ENCODE measurements at places on chromosomes 2 and 18. TPM values are rescaled to one million over a fixed set of nuclear protein-coding genes. Genes with fewer than 3 reads are reported as not detected.

PRKAG3 gene
- total RNA-seq, result not detected

GRCh38 chr18:26745288-26746181 lies 120.0 kb downstream of the AQP4 start:
- no peak for DNase-seq

DNA sequence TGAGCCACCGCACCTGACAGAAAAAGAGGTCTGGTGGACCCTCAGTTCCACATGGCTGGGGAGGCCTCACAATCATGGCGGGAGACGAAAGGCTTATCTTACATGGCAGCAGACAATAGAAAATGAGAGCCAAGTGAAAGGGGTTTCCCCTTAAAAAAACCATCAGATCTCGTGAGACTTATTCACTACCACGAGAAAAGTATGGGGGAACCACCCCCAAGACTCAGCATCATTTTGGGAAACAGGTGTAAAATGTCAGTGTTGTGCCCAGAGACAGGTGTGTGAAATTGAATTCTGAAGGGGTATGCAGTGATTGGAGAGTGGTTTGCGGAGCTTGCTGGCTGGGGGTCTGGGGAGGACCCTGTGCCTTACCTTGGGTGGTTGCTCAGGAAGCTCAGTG lies 4.6 kb upstream of the D2HGDH start:
- no peak for DNase-seq

- DNase-seq, result no peak
These were observed 259.7 kb downstream of the LNPK start for GRCh38 chr2:175742367-175742766.

CYRIA gene
- 0.20 TPM for total RNA-seq

DNA sequence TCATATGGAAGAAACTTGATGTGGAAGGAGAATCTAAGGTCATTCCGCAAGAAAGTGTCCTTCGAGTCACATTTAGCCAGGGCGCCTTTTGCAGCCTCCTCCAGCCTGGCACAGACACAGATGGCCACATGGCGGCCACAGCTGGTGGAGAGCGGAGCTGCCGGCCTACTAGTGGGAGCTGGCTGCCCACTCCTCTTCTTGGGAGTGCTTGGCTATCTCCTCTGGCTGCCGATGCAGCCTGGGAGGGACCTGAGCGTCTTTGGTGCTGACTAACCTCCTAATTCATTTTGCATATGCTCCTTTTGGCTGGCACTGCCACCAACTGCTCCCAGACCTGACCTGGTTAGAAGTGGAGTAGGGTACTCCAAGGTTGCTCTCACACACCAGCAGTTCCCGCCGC lies 199.3 kb upstream of the MYT1L start:
- DNase-seq, result no peak

ALPG gene
- total RNA-seq, result 2.5 TPM

HOXD3 gene
- total RNA-seq, result 1.5 TPM

- DNase-seq, result no peak
These were observed 55.4 kb downstream of the CDC42EP3 start for GRCh38 chr2:37615804-37616676.

DNA sequence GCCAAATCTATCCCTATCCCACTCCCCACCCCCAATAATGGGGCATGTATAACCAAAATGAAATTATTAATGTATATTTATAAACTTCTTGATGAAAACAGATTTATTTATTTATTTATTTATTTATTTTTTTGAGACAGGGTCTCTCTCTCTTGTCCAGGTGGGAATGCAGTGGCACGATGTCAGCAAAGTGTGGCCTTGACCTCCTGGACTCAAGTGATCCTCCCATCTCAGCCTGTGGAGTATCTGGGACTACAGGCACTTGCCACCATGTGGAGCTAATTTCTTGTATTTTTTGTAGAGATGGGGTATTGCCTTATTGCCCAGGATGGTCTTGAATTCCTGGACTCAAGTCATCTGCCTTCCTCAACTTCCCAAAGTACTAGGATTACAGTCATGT lies 28.0 kb upstream of the HNRNPA3 start:
- no peak for DNase-seq

DNA sequence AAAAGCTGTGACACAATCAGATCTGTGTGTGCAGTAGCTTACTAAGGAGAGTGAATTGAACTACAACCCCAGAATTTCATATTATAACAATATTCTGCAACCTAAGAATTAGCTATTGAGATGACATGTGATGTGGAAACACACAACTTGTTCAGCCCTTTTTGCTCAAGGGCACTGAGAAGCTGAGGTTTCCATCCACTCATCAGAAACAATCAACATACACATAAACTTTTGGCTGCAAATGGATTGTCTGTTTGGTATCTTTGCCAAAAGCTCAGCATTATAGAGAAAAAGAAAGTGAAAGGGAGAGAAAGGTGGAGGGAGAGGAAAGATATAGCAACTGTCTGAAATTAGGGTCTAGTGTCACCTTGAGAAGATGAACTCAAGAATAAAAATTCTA lies 117.2 kb upstream of the KLF7 start:
- no peak for DNase-seq

COL3A1 gene
- total RNA-seq, result 29.2 TPM

GRCh38 chr2:190838492-190838910 lies 42.1 kb upstream of the GLS start:
- DNase-seq, result no peak
